Vagina (tissue), 2 donors: ENCODE measurements at places on chromosomes 4 and X.

GRCh38 chrX:152810403-152810802 is 20.2 kb downstream of the CETN2 start:
- DNase-seq, result no peak

DNA sequence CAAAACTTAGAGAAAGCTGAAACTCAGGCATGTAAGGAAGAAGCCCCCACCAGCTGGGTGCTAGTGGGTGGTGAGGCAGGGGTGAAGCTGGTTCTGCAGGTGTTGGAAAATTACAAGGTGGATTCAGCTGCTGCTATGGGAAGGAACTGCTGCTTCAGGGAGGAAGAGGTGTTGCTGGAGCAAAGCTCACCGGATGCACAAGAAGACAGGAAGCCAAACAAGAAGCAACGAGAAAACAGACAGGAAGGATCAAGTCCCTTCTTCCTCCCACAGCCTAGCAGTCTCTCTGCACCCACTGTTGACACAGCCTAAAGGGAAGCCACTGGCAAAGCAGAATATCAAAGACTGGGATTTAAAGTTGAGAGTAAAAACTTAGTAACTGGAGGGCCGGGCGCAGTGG is 100.2 kb upstream of the JADE1 start:
- no peak for DNase-seq

DNA sequence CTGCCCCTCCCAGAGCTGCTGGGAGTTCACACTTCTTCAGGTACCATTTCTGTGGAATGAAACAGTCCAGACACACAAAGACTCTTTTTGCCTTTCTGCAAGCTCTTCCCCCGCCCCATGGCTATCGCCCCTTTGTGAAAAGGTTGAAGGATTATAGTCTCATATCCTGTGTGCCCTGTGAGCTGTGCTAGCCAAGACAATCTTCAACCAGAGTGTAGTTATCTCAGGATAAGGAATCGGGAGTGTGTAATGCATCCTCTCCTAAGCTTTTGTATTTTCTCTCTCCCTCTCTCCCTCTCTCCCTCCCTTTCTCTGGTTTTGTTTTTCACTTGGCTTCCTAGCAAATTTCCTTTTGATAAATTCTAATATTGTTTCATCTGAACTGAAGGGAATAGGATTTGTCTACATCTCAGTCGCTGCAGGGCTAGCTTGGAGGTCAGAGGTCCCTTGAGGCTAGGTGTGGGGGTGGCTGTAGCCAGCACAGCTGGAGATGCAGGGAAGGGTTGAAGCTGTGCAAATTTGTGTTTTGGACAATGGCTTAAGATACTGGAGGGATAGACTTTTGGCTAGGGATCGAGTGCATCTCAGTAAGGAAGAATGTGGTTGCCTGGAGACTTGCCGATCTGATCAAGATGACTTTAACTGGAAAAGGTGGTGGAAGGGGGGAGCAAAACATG is 74.6 kb upstream of the NALF2 start:
- DNase-seq, result no peak

- no peak for DNase-seq
Measured at GRCh38 chrX:12843061-12843667, 23.7 kb upstream of the TLR7 start.

DNA sequence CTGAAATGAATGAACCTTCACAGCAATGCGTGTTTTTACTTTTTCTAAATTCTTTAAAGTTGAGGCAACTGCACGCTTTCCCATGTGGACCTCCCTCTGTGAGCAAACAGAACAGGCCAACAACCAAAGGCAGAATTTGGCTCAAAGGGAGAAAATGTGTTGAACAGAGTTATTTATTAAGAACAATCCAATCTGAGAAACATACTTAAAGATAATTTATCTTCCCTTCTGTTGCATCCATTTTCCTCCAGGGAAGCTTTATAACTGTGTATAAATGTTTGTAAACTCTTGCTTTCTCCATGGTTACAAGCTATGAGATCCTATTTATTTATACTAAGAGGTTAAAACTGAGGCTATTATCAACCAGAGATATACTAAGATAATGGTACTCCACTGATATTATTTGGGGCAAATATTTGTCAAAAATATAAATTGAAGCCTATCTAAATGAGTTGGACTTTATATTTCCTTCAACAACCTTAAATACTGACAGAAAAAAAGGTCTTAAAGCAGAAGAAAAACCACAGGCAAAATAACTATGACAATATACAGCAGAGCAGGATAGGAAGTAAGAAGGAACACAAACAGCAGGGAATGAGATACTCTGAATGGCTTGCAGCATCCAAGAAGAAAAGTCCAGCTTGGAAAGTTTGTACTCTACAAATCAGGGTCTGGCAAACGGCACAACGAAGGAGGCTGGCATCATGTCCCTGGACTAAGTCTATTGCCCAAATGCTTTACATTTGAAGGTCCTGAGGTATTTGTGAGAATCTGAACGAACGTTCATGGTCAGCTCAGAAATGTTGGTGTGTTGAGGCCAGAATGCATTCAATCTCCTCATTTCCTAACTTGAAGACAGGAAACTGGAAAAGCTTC is 663.2 kb upstream of the INTU start:
- DNase-seq, result no peak

GRCh38 chr4:174225349-174226049 is 58.0 kb downstream of the FBXO8 start:
- DNase-seq, result no peak

DNA sequence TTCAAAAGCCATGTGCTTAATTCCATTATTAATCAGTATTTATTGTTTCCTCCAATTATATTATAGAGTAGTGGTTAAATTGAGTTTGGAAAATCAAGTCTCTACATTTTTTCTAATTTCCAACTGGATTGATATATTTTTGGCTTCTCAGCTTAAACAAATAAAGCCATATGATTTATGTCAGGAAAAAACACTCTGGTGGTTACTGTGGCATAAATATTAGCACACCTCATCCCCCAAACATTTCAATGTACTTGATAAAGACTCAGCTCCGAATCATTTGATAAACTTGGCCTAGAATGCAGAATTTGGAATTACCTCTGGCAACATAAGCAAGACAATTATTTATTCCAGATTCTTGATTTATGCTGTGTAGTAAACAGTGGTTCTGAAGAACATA is 2313.8 kb downstream of the ARAP2 start:
- DNase-seq, result no peak
